ENCODE measurements at places on chromosomes 1 and 21. TPM values are rescaled to one million over a fixed set of nuclear protein-coding genes. Genes with fewer than 3 reads are reported as not detected.

TAL1 gene
- total RNA-seq = 1.6 TPM

SLC35D1 gene
- total RNA-seq = 13.6 TPM

NTPCR gene
- total RNA-seq = 16.4 TPM

VWA5B1 gene
- total RNA-seq = 0.16 TPM

IARS2 gene
- total RNA-seq = 71.4 TPM

F5 gene
- total RNA-seq = under 0.01 TPM

AIRE gene
- total RNA-seq = not detected

RHCE gene
- not detected for total RNA-seq

DCDC2B gene
- total RNA-seq = not detected

HHIPL2 gene
- total RNA-seq = 0.16 TPM

GJA4 gene
- 3.4 TPM for total RNA-seq

DNA sequence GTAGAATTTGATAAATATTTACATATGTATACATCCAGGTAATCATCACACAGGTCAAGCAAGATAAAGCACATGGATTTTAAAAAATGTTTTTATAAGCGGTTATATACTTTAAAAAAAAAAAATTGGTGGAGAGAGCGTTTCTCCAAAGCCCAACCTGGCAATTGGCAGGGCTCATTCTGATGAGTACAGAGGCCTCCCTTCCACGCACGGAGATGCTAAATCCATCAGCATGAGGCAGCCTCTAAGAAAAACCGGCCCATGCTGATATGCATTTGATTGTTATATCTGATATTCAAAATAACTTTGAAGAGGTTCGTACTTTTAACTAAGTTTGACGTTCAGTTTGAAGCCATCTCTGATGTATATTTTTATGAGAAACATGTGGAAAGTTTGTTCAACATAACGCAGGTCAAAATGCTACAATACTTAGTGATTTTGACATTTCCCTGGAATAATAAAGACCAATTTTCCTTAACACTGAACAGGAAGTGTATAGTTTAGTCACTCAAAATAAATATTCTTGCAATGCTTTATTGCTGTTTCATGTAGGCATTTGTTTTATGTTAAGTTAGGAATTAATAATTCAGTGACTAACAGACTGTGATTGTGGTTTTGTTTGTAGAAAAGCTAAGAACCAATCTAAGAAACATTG is 151.7 kb downstream of the NR5A2 start:
- DNase-seq = no peak

GRCh38 chr1:235045034-235045690 is 83.5 kb downstream of the TOMM20 start:
- no peak for DNase-seq

DNA sequence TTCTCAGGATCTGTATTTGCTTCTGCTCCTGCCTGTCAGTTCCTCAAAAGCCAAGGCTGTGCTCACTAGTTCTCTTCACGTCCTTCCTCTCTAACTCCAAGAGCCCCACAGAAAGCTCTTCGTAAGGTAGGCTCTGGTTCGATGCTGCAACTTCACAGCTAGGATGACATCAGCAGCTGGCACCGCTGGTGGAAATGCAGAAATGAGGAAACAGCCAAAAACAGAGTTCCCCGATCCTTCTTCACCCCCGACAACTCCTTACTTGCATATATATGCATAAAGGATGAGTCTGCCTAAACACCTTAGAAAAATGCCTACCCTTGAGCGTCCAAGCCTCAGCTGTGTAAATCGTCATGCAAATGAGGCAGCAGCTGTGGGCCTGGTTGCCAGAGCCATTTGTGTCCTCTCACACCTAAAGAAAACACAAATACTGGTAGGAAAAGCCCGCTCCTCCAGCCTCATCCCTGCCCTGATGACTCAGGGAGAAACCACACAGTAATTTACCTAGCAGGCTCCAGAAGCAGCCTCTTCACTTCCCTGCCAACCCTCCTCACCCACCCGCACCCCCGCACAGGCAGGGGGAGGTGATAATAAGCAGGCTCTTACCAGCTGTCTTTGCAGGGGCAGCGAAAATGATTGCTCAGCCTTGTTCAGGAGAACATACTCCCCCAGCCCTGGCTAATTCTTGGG is 28.2 kb downstream of the BATF3 start:
- peak; percentile 67 for DNase-seq

DNA sequence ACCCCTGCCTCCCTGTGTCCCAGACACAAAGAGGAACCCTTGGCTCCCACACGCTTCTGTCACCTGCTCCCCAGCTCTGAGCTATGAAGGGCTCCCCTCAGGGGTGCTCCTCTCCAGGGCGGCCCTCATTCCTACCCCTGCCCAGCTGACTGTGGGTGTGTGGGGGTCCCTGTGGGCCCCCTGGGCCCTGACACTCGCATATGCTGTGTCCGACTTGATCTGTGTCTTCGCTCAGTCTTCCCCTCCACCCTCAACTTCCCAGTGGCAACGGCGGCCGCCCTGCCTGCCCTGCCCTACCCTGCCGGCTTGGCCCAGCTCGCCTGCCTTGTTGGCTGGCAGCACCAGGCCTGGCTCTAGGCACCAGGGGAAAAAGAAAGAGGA is 1.2 kb downstream of the KCNQ4 start:
- no peak for DNase-seq

- no peak for DNase-seq
Measured at GRCh38 chr1:21378705-21379494, 61.0 kb upstream of the NBPF3 start.

GRCh38 chr1:17163371-17163770 is 41.6 kb upstream of the PADI1 start:
- DNase-seq = no peak

DNA sequence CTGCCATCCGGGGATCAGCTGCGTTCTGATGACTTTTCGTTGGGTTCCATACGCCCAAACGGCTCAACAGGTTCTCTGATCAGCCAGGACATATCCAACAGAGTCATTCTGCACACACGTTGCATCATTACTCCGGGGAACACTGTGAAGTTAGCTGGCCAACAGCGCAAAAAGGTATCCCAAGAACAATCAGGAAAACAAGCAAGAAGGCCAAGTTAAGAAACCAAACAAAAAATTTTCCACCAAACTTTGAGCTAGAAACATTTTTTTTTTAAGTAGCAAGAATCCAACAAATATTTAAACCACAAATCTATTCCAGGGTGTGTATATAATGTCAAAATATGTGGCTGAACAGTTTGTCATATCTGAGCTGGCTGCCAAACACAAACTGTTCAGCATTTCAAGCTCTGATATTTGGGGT is 29.2 kb downstream of the NID1 start:
- DNase-seq = no peak

GRCh38 chr1:206975306-206975705 is 5.0 kb upstream of the FCAMR start:
- DNase-seq = no peak

- DNase-seq = no peak
Measured at GRCh38 chr1:209527993-209528717, 55.4 kb upstream of the CAMK1G start.

- no peak for DNase-seq
Measured at GRCh38 chr21:39056636-39057035, 126.6 kb downstream of the PSMG1 start.

- no peak for DNase-seq
Measured at GRCh38 chr1:247437551-247438505, 20.1 kb downstream of the OR2B11 start.

- DNase-seq = no peak
Measured at GRCh38 chr1:201020040-201020591, 3.4 kb downstream of the KIF21B start.

GRCh38 chr1:48254254-48254653 is 31.7 kb downstream of the SLC5A9 start:
- no peak for DNase-seq

DNA sequence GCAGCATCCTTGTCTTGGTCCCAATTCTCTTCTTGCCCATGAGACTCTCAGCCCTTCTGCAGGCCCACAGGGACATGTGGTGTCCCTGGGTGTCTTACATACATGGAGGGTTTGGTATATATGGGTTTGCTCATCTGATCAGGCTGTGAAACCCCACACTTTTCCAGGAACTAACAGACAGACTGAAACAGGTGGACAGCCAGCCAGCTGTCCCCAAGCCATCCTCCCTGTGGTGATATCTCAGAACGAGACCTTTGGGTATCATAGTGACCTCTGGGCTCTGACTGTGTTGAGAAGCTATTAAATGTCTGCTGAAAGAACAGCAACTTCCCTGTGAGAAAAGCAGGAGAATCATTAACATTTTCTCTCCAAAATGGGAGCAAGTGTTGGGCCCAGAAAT is 115.5 kb upstream of the PAXBP1 start:
- DNase-seq = no peak

- DNase-seq = no peak
Measured at GRCh38 chr1:66335859-66336640, 197.9 kb upstream of the SGIP1 start.

DNA sequence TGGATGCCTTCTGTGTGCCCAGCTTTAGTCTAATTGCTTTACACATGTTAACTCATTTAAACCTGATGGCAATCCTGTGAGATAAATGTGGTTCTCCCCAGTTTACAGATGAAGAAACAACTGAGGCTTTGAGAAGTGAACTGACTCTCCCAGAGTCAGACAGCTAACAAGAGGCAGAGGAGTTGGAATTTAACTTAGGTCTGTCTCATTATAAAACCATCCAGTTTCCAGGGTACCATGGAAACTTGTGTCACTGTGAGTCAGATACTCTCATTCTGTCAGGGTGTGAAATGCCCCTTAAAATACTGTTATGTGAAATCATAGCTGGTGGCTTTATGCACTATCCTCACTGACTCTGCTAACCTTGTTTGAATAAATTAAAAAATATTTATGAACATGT is 206.6 kb downstream of the PBX1 start:
- DNase-seq = no peak

DNA sequence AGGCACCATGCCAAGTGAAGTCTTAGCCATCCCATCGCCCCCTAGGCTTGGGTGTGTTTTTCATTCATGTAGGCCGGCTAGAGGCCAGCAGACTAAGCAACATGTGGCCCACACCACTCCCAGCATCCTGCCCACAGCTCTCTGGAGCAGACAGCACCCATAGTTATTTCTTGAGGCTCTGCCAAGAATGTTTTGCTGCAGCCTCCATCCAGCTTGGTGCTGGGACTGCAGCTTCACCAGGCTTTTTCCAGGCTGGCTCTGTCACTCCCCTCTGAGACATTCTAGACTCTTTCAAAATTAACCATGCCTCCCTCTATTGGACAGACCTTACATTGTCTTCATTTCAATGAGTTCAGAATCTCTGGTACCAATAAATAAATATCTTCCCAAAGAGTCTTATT is 104.2 kb downstream of the DUSP10 start:
- DNase-seq = no peak

DNA sequence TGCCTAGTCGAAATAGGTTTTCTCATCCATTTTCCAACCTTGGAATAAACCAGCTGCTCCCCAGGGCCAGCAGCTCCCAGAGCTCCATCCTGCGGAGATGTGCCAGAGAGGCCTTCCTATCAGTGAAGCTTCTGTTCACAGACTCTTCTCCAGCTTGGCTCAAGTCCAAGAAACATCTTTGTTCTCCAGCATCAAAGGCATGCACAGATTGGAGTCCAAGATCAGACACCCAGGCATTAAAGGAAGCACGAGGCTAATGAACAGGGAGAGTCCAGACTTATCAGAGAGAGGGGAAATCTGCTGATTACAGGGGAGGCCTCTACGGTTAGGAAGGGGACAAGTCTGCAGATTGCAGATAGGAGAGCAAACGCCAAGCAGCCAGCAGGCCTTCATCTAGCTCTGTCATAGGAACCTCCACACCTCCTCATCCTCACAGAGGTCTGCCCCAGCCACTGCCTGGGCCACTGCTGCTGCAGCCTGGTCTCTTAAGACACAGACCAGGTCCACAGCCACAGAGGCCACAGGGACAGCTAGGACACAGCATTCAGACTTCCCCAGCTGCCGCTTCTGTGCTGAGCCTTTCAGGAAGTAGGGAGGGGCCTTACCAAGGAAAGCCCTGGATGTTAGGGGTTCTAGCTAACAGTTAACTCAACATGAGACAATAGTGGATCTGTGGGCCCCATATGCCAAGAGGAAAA is 3.4 kb downstream of the PRR9 start:
- DNase-seq = no peak

DNA sequence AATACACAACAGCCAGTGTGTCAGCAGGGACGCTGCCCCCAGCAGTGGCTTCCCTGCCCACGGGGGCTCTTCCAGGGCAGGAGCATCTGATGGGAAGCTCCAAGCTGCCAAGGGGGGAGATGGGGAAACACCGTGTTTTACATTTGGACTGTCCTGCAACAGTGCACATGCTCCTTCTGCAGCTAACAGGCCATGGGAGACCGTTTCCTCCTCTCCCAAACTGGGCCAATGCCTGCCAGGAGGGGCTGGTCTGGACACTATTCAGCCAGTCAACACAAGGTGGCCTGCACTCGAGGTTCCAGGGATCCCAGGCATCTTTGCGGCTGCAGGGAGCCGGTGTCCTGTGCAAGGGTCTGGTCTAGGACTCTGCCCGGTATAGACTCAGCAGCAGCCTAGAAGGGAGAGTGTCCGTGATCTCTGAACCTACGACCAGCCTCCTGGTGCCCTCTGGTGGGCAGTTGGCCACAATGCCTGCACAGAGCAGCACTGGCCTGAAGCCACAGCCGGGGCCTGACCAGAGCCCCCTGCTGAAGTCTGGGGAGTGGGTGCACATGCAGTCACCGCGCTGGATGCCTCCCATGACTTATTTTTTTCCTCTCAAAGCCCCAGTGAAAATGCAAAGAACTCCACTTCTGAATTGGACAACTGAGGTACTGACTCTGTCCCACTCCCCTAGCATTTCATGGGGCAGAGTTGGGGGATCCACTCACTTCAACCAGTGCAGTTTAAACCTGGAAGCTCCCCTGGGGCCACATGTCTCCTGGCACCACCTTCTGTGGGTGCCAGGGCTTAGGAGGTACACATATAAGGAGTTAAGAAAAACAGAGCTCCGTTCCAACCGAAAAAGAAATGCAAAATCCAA is 33.3 kb downstream of the RCC2 start:
- peak; percentile 14 for DNase-seq

DNA sequence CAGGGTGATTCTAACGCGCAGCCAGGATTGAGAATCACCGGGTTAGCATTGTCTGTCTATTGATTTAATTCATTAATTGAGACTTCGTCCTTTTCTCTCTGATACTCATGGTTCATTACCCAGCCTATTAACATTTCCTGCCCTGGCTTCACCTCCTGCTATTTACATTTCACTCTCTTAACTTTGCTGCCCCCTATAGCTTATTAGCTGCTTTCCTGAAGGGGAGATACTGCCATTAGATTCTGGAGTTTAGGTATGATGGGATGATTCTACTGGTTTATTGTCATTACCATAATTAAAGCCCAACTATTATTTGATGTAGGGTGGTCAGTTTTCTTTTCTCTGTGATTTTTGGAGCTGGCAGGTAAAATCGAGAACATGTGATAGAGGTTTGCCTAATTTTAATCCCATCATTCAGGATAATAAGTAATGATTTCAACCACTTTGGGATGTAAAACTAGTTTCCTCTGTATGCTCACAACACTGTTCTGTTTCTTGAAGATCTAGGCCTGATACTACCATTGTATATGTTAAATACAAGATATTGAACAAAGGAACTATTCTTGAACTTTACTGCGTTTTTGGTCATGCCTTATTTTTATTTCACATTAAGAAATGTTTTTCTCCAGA is 6.4 kb downstream of the PPP2R5A start:
- no peak for DNase-seq
